Heart right ventricle (tissue), 16 donors: ENCODE measurements at places on chromosomes 3 and 15. TPM values are rescaled to one million over a fixed set of nuclear protein-coding genes. Genes with fewer than 3 reads are reported as not detected.
A peak's percentile ranks its signal among the peaks of the same experiment; 100 is the strongest.

DNA sequence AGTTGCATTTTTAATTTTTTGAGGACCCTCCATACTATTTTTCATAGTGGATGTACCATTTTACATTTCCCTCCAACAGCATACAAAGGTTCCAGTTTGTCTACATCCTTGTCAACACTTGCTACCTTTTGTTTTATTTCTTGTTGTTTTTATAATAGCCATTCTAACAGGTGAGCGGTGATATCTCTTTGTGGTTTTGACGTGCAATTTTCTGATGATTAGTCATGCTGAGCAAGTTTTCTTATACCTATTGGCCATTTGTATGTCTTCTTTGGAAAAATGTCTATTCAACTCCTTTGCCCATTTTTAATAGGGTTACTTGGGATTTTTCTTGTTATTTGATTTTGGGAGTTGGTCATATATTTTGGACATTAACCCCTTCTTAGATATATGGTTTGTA, 187.0 kb downstream of the CDIN1 start:
- DNase-seq: no peak

DNA sequence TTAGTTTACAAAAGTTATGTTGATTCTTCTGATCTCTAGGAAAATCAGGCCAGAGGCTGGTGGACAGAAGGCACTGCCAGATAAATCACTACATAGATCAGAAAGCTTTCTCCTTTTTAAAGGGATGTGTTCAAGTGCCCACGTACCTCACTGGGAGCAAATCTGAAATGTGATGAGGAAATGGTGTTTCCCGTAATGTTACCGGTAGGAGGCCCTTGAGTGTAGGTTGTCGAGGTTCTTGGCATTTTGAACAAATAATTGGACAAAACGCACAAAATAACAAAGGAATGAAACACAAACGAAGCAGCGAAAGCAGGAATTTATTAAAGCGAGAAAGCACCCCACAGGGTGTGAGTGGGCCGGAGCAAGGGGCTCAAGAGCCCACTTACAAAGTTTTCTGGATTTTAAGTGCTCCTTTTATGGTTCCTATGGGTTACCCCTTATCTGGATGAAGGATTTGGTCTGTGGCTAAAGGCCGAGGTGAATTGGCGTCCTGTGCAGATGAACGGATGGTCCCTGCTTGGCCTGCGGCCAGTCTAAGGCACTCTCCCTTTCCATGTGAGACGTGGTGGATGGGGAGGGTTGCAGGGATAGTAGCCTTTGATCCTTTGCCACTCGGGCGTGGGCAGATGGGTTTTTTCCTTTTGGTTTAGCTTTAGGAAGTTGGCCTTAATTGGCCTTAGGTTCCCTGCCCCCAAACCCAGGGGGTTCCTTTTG, 1.0 kb downstream of the SNX1 start:
- no peak for DNase-seq

- no peak for DNase-seq
Measured at GRCh38 chr3:195297446-195297845, 26.5 kb upstream of the XXYLT1 start.

DNA sequence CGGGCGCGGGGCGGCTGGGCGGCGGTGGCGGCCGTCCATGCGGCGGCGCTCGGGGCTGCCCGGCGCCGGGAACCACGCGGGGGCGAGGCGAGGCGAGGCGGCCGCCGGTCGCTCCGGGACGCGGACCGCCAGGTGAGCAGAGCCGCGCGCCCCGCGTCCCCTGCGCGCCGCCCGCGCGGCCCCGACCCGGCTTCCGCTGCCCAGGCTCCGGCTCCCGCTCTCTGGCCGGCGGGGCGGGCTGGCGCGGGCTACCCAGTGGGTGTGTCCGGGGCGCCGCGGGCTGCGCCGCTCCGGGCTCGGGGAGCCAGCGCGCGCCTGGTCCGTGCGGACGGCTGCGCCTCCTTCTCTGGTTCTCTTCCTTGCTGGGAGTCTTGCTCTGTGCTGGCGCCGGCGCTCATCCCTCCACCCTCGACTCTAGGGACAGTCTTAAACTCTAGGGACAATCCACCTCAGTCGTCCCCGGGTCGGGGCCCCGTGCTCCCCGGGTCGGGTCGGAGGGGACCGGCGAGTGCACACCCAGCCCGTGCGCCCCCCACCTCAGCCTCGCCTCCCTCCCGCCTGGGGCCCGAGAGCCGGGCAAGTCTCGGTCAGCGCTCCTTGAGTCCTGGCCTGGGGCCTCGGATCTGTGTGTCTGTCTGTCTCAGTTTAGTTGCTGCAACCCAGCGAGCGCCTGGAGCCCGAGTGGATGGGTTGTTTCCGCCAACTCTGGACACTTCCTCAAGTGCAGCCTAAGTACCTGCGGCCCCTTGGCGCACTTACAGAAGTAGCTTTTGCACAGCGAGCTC, 488 bp downstream of the THSD4 start:
- peak; percentile 58 for DNase-seq

DNA sequence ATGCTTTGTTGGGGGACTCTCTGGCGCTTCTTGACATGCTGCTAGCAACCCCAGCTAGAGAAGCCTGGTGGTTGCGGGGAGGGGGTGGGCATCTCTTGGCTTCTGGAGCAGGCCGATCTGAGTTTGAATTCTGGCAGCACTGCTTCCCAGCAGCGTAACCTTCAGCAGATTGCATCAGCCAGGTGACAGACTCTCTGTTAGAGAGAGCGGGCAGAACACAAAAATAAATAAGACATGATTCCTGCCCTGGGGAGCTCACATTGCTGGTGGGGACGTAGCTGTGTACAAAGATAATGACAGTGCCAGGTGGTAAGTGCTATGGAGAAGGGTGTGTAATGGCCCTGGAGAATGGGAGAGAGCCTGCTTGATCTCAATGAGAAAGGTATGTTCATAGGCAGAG, 87.4 kb downstream of the THSD4 start:
- DNase-seq: no peak

DNA sequence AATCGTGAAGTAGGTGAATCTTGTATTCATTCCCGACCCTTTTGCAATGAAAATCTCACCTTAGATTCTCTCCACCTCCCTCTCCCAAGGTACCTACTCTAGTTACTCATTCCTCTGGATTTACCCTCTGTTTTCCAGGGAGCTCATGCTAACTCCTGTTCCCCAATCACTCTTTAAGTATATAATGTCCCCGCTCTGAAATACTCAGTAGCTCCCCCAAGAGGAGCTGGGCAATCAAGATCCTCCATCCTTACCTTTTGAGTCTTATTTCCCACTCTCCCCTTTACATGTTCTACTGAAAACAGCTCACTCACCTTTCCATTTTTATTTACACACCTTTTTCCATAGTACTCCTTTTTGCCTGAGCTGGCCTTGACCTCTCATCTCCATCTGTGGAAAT, 599.9 kb downstream of the RBMS3 start:
- no peak for DNase-seq

The CDHR4 gene
- not detected for total RNA-seq

The GNAT1 gene
- not detected for total RNA-seq

- no peak for DNase-seq
Measured at GRCh38 chr3:112873632-112874031, 27.0 kb upstream of the CD200R1L start.

The SLC15A2 gene
- 5.0 TPM for total RNA-seq

The GRIP2 gene
- 70.1 TPM for total RNA-seq

- DNase-seq: peak; percentile 69
Measured at GRCh38 chr15:40092256-40092978, 16.3 kb downstream of the BMF start.

The U2SURP gene
- total RNA-seq: 49.3 TPM

DNA sequence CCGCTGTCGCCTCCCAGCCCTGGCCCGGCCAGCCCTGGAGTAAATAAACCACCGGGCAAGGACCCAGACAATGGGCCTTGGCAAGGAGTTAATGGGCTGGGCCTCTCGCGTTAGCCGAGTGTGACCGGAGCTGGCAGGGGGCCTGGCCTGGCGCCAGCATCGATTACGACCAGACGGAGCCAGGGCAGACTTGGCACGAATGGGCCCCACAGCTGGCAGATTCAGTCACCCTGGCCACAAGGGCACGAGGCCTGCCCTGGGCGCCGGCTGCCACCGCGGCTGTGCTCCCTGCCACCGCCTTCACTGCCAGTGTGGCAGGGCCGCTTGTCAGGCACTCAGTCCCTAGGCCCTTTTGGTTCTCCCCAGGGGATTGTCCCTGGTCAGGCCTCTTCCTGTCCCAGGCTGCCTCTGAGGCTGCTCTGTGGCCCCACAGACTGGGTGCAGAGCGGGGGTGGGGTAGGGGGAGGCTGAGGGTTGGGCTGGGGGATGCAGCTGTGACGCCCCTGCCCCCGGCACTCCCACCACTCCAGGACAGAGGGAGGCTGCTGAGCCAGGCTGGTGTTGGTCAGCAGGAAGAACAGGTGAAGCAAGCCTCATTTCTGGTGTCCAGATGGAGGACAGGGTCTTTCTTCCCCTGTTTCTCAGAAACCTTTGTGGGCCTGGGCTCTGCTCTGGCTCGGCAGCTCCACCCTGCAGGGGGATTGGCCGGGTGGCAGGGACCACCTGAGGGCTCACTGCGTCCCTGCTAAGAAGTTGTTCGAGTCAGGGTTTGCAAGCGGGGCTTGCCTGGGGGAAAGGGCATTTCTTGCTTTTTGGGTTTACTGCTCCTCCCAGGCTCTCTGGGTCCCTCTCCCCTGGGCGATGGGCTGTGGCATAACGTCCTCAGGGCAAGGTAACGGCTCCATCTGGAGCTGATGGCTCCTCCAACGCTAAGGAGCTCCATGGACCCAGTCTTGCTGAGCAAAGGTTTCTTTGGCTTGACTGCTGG, 30.5 kb upstream of the SRP14 start:
- DNase-seq: peak; percentile 92

- no peak for DNase-seq
Measured at GRCh38 chr3:42846685-42847522, 28.8 kb downstream of the CYP8B1 start.

- DNase-seq: no peak
Measured at GRCh38 chr3:14317057-14317553, 85.3 kb upstream of the SLC6A6 start.

GRCh38 chr15:71807125-71807629, 3.2 kb upstream of the NR2E3 start:
- DNase-seq: no peak

- no peak for DNase-seq
Measured at GRCh38 chr3:50157827-50158529, 2.9 kb downstream of the SEMA3F start.

DNA sequence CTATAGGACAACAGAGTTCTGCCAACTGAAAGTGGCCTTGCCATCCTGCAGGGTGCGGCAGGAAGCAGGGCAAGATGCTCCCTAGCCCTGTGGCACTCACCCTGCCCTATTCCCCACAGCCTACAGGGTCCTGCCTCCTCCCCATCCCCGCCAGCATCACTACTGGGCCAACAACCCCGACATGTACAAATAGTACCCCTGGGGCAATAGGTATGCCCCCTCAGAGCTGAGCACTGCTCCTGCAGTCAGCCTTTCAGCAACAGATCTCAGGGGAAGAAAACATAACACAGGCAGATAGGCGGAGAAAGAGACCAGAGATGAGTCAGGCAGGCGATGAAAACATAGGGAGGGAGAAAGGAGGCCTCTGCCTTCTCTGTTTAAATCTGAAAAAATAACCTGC, 74.7 kb downstream of the XXYLT1 start:
- DNase-seq: no peak

GRCh38 chr15:50046867-50047266, 72.2 kb downstream of the ATP8B4 start:
- no peak for DNase-seq
